ENCODE measurements at places on chromosomes 3 and 15.
A peak's percentile ranks its signal among the peaks of the same experiment; 100 is the strongest.

GRCh38 chr3:14422016-14422963 is 19.9 kb downstream of the SLC6A6 start:
- no peak for DNase-seq

GRCh38 chr15:84391191-84391590 is 155.6 kb downstream of the GOLGA6L4 start:
- DNase-seq, result no peak

- no peak for DNase-seq
These were observed 57.4 kb upstream of the ZBTB20 start for GRCh38 chr3:115204475-115204874.

GRCh38 chr15:78232951-78233350 is 1.4 kb downstream of the ACSBG1 start:
- no peak for DNase-seq

- no peak for DNase-seq
These were observed 7.2 kb upstream of the IVD start for GRCh38 chr15:40398413-40398873.

GRCh38 chr3:126835472-126836219 is 131.6 kb downstream of the CHCHD6 start:
- DNase-seq, result no peak

DNA sequence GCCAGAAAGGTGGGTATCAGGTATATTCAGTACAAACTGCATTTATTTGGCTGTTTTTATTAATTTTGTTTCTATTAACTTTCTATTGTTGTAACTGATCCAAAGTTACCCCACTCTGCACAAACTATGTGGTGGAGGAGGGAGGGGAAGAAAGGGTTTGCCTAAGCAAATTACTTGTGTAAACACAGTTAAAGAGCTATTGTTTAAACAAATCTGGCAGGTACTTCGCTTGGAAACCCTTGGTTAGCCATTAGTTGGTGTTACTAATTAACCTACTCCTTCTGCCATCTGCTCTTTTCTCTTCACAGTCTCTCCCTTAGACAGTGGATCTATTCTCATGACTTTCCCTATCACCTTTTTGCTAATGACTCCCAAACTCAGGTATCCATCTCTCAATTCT is 328.4 kb upstream of the NECTIN3 start:
- peak; percentile 29 for DNase-seq
